ENCODE measurements at places on chromosomes 5 and 9.

- DNase-seq: peak; percentile 77
Measured at GRCh38 chr9:122912964-122913673, at the start of gene ZBTB6. TSS of gene ZBTB6 (minus strand) at chr9:122913323. CDS start at chr9:122912072, 1,251 bp downstream.

GRCh38 chr5:154446195-154447088 lies 645 bp downstream of the SAP30L start:
- peak; percentile 46 for DNase-seq

- no peak for DNase-seq
Measured at GRCh38 chr5:165325221-165325620, 1819.8 kb downstream of the MAT2B start.

GRCh38 chr9:18114559-18115475 lies 359.1 kb upstream of the ADAMTSL1 start:
- DNase-seq: no peak

DNA sequence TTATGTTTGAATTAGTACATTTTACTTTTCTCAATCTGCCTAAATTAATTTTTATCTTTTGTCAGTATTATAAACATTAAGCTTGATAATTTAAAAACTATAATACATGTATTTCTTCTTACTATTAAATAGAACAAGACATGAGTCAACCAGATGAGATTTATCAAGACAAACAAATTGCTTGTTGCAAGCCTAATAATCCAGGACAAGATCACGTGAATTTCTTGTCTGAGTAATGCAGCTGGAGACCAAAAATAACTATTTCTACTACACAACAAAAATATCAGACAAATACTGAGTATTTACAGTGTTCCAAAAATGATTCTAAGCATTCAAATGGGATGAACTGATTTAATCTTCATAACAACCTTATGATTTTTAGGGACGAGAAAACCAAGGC lies 339.1 kb upstream of the PRR16 start:
- no peak for DNase-seq

DNA sequence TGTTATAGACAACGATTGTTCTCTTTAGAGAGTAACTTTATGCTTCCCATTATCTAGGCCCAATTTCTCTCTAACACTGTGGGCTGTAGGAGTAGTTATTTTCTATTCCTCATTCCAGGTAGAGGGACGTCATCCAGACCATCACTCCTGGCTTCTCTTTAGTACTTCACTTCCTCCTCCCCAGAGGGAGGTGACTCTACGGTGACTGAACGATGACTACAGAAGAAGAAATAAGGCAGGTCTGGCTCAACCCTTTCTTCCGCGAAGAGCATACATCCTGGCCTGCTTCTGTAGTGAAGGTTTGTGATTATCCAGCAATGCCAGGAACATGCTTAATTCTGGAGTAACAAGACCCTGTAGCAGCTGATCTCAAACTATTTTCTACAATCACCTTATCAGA lies 50.8 kb downstream of the HMGCR start:
- DNase-seq: no peak

- DNase-seq: no peak
Measured at GRCh38 chr5:56685503-56686217, 129.7 kb upstream of the MAP3K1 start.
